ENCODE measurements at places on chromosomes 1 and 21.

DNA sequence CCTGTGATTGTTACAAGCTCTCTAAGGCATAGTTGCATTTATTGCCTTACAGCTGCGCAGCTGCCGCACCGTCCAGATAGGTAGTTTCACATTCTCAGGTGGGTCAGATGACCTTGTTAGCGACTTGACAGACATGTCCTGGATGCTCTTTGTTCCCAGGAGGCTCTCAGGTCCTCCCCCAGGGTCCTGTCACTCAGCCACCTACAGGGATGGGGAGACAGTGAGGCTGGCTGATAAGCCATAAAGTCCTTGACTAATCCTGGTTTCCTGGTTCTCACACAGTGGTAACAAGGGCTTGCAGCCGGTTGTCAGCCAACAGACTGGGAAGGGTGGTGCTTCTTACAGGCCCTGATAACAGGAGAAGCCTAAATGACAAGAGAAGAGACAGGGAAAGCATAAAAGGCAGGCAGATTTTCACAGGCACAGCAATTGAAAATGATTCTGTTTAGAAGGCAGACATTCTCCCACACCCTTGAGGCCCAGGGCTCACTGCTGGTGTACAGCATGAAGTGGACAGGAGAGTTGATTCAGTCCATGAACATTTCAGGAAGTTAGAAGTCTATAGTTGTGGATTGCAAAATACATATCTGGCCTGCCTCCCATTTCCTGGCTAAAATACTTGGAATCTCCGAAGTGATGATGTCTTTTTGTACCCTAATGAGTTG lies 2.9 kb downstream of the ARF1 start:
- DNase-seq, result no peak

- DNase-seq, result no peak
Measured at GRCh38 chr1:204314171-204314892, 45.4 kb downstream of the PLEKHA6 start.

DNA sequence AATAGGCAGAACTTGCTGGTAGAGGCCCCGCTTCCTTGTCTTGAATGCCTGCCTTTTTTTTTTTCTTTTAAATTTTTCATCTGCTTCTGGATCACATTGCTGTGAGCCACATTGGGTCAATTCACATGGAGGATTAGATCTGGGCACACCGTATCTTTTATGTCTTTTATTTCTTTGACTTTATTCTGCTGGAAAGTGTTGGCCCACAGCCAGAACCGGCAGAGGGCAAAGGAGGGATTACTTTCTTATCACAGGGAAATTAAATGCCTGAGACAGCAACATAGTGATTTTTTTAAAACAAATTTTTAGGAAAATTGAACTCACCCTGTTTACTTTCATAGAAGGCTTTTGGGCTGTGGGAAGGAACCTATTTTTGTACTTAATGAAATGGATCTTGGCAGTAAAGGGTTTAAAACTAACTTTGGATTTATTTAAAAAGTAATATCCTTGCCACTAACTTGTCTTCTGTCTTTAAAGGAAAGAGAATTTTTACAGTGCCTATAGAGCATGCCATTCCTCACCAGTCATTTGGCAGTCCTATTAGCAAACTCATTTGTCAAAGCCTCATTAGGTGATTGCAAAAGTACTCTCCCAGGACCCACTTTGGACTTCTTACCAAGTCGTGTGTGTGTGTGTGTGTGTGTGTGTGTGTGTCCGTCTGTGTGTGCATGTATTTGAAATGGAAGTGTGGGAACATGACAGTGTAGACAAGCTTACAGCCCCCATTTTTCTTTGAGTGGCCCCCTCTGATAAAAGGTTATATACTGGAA lies 68.4 kb downstream of the ST6GALNAC3 start:
- DNase-seq, result no peak

GRCh38 chr1:70874818-70875217 lies 172.8 kb downstream of the PTGER3 start:
- DNase-seq, result no peak

DNA sequence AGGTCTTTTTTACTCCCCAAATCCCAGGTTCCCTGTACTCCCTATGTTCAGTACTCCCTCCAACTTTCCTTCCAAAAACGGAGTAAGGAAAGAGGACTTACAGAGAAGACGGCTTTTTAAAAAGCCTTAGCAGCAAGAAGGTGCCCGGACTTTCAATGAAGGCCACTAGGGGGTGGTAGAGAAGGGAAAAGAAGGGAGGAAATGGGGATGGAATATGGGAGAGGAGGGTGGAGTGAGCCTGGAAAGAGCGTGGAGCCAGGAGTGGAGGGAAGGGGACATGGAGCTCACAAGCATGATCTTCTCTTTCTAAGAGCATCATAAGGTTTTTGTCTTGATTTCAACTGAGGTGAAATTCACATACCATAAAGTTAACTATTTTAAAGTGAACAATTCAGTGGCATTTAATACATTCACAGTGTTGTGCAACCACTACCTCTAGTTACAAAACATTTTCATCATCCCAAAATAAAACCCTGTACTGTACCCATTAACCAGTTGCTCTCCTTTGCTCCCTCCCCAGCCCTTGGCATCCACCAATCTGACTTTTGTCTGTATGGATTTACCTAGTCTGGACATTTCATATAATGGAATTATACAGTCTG lies 129.9 kb downstream of the ZNF281 start:
- DNase-seq, result peak; percentile 57

DNA sequence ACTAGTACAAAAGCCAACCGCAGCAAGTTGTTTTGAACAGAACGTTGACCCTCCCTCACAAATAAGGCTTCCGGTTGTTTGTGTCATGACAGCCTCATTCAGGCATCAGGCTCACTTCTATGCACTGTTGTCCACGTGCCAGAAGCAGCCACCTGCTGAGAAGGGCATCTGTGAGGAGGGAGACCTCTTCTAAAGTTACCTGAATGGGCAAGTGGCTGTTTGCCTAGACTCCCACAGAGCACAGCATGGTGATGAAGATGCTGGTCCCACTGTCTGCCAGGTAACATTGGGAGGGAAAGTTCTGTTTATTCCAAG lies 176.1 kb downstream of the CLIC6 start:
- DNase-seq, result no peak

DNA sequence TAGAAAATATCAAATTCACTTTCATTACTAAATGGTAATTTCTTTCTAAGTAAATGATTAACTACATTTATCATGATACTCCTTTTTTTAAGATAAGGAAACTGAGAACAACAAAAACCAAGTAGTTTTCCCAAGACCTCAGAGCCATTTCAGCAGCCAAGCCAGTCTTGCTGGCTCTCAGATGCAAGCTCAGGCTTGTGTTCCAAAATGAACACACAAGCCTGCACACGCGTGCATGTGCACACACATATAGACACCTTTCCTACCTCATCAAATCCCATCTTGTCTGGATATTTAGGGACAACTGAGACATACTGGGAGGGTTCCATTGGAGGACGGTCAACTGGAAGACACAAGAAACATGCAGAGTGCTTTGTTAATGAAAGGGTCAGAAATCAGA lies 83.0 kb downstream of the COLGALT2 start:
- no peak for DNase-seq

DNA sequence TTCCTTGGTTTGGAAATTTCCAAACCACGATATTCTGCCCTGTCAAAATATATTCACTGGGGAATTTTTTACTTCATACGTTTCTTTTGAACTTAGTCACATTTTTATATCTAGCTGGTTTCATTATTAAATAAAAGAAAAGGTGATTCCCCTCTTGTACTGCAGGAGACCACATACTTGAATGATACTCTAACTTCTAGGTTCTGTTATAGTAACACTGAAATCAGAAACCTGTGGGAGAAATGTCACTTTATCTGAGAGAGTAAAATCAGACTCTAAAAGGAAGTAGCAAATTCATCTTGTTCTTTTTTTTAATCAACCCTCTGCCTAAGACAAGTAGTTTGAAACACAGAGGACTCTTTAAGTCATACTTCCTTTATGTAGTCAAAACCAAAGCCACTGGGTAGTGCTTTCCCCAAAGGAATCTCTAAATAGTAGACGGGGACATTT lies 34.4 kb downstream of the MRPL39 start:
- DNase-seq, result no peak

DNA sequence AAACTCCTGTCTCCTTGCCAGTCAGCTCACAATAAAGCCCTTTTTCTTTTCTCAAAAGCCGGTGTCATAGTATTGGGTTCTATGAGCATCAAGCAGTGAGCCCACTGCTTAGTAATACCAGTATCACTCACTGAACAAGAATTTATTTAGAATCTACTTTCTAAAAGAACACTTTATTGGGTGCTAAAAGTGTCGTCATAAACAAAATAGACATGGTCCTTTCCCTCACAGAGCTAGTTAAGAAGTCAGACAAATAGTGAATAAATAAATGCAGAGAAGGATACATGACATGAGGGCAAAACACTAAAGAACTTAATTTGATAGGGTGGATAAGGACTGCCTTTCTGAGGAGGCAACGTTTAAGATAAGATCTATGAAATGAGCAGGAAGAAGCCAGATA lies 32.2 kb downstream of the EVI5 start:
- no peak for DNase-seq

DNA sequence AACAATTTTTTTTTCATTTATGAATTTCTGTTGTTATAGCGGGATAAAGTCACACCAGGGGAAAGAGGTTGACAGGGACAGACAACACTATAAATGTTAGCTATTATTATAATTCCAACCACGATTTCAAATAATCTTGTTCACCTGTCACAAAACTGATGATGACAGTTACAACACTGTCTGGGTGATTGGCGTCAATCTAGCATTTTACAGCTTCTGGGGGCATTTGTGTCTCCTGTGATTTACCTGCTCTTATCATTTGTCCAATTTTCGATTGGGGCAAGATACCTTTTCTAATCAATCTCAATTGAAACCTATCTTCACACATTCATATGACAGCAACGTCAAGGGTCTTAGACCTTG lies 44.6 kb upstream of the LYST start:
- no peak for DNase-seq

DNA sequence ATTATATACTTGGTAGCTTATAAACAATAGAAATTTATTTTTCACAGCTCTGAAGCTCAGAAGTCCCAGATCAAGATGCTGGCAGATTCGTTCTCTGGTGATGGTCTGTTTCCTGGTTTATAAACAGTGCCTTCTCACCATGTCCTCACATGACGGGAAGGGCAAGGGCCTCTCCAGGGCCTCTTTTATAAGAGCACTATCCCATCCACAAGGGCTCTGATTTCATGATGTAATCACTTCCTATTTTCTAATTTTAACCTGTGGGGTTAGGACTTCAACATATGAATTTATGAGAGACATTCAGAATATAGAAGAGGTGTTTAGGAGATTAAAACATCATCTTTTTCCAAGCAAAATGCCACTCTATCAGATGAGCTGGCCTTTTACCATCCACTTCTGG lies 32.1 kb upstream of the PLPPR4 start:
- DNase-seq, result no peak

DNA sequence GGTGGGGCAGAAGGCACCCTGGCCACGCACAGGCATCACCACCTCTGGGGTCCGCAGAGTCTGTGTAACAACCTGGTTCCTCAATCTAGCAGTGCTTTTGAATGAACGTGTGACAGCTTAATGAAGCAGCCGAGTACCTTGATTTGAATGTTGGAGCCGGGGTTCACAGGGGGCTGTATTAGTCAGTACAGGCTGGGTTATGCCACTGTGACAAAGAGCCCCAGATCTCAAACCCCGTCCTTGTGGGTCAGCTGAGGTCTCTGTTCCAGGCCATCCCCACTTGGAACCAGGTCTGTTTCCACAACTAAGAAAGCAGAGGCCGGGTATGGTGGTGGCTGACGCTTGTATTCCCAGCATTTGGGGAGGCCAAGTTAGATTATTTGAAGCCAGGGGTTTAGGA lies 10.5 kb downstream of the TMEM240 start:
- DNase-seq, result no peak

Measured in BE2C (cell line).